Hippocampal formation (tissue), 2 donors: ENCODE measurements at places on chromosomes 13 and 19.

- peak; percentile 56 for DNase-seq
These were observed at the start of gene TGFB1 for GRCh38 chr19:41353466-41354342. TSS of gene TGFB1 (minus strand) at chr19:41353922. CDS start at chr19:41353044, 878 bp downstream.

DNA sequence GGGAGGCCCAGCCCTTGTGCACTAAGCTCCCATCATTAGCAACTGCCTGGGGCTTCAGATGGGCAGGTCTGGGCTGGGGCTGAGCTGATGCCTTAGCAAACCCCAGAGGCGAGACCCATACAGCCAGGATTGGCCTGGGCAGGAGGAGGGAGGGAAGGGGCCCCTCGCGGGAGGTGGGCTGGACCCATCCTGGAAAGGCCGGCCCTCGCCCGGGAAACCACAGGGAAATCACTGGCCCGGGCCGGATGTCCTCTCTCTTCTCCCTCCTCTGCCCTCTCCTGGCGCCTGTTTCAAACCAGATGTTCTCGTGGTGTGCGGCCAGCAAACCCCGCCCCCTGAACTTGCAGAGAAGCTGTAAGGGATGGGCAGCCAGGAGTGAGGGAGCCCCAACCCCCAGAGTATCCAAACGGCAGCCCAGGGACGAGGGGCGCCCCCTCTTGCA is 43.1 kb downstream of the TMEM255B start:
- no peak for DNase-seq

DNA sequence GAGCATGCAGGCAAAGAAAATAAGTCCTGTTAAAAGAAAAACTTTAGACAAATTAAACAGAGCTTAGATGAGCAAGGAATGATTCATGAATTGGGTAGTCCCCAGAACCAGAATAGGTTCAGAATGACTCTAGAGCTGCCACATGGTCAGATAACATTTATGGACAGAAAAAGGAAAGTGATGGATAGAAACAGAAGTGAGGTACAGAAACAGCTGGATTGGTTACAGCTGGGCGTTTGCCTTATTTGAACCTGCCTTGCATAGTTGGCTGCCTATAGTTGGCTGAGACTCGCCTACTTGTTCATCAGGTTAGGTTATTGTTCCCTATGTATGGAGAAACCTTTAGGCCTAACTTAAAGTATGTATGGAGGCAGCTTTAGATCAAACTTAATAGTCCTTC is 35.4 kb downstream of the WDFY2 start:
- no peak for DNase-seq

GRCh38 chr13:77349365-77349764 is 22.5 kb upstream of the MYCBP2 start:
- no peak for DNase-seq

DNA sequence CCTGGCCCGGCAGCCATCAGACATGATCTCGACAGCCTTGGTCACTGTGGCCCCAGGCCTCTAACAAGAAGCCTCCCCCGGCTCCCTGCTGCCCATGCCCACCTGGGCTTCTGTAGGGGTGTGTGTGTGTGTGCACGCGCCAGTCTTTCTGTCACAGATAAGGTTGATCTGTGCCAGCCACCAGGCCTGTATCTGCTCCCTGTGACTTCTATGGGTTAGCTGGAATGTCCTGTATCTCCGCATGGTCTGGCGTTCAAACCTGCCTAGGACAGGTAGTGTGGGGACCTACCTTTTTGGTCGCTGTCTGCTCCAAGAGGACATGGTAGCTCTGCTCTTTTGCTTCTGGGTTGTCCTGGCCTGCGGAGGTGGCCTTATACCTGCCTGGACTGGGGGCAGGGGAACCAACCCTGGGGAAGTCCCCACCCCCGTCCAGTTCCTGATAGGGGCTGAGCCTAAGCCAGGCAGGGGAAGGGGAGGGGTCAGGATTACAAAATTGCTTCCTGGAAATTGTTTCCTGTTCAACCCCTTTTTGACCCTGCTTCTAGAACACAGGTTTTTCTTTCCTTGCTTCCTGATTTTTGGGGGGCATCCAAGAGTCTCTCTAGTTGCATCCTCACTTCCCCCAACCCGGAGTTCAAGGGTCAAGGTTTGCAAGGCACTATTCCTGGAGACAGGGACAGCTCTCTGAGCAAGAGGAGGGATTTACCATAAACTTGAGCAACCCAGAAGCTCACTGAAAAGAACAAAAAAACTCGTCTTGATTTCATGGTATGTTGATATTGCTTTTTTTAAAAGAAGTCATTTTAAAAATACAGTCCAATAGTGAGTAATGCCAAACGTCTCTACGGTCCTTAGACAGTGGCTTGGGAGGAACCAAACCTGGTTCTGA is at the start of gene LRG1:
LRG1 (minus strand) TSS at position 344 of the 889 bp plus-strand sequence; CDS start at position 321, 23 bp downstream.
- DNase-seq = no peak

GRCh38 chr19:40613690-40614621 is 12.8 kb downstream of the LTBP4 start:
- DNase-seq = no peak

GRCh38 chr13:40095695-40096356 is 440.4 kb downstream of the COG6 start:
- DNase-seq = no peak

DNA sequence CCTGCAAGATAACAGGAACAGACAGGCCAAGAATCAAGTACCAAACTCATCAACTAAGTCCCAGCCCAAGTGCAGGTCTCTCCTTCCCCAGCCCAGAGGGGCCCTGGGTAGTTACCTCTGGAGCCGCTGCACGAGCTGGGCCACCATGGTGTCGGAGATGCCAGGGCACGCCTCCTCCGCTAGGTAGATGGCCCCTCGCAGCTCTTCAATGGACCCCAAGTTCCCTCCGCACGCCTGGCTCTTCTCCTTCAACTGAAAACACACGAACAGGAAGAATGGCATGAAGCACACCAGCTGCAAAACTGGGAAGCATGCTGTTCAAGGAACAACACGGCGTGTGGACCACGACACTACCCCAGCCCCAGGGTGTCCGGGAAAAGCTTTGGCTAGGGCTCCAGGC is 119.9 kb downstream of the STK24 start:
- DNase-seq = no peak

DNA sequence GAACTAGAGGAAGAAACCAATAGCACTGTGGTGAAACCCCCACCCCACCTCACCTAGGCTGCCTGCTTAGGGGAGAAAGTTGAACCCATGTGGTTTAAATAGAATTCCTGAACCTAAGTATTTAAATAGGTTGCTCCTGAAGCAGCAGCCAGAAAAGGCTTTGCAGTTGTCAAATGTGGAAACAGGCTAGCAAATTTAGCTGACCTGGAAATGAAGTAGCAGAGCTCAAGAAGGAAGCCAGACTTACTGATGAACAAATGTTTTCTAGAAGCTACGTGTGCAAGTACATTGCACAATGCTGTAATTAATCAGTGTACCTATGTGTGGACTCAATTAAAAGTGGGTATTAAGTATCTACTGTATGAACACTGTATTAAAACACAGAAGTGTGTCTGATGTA is 61.3 kb downstream of the SCEL start:
- no peak for DNase-seq

DNA sequence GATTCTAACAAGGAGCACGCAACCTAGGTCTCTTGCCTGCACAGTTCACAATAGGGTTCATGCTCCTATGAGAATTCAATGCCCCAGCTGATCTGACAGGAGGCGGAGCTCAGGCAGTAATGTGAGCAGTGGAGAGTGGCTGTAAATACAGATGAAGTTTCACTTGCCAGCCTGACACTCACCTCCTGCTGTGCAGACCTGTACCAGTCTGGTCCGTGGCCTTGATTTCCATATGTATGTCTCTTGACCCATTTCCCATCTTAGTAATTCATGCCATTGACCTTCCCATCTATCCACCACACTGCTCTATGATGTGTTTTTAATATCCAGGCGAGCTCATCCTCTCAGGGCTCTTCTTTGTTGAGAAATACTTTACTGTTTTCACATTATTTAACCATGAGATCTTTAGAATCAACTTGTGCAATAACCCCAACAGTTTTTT is 95.2 kb downstream of the LRCH1 start:
- no peak for DNase-seq
